WTC11 (cell line): ENCODE measurements at places on chromosomes 4 and X.

DNA sequence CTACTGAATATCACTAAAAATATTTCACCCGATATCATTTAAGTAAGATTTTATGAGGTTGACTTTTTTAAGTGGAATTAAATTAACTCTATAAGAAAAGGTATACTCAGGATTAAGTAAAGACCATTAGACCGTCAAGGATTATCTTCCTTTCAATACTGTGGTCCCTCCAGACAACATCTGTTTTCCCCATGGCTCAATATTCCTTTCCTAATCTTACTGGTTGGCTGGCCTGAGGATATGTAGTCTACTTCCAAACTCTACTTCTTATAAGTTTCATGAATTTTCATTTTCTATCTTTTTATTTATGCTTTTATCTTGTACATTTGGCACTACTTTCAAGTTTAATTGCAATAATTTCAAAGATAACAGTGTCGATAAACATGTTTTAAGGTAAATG lies 725.4 kb downstream of the PCDH7 start:
- H3K27me3 ChIP-seq = no peaks in the 10 kb centered on the region
- H3K36me3 ChIP-seq = no peaks in the 10 kb centered on the region
- no peak overlapping the region for H3K4me3 ChIP-seq
- H3K27ac ChIP-seq = no peak overlapping the region

GRCh38 chr4:8914461-8915171 lies 43.0 kb upstream of the HMX1 start:
- H3K36me3 ChIP-seq = no peaks in the 10 kb centered on the region
- no peaks in the 10 kb centered on the region for H3K4me1 ChIP-seq
- H3K27ac ChIP-seq = no peak overlapping the region
- no peak overlapping the region for H3K4me3 ChIP-seq

GRCh38 chr4:145557720-145558119 lies 61.5 kb upstream of the MMAA start:
- no peak overlapping the region for H3K27ac ChIP-seq
- DNase-seq = peak; percentile 71
- H3K4me1 ChIP-seq = peaks cover 3% of the 10 kb centered on the region; the same call in 1 of the 2 replicates
- H3K27me3 ChIP-seq = no peaks in the 10 kb centered on the region
- peaks cover 27% of the 10 kb centered on the region for H3K36me3 ChIP-seq

GRCh38 chr4:110049951-110050925 lies 137.6 kb downstream of the EGF start:
- no peaks in the 10 kb centered on the region for H3K4me1 ChIP-seq
- no peak overlapping the region for H3K4me3 ChIP-seq
- peak; percentile 59 for DNase-seq
- peaks cover 28% of the 10 kb centered on the region for H3K36me3 ChIP-seq
